Urinary bladder (tissue), 4 donors: ENCODE measurements at places on chromosomes 4 and X.

- DNase-seq, result no peak
These were observed 48.0 kb upstream of the TRIM2 start for GRCh38 chr4:153156263-153156662.

- no peak for DNase-seq
These were observed 85.1 kb upstream of the LCORL start for GRCh38 chr4:18106620-18107019.

GRCh38 chrX:102765217-102765616 is 44.7 kb downstream of the GPRASP3 start:
- no peak for DNase-seq

GRCh38 chr4:27000820-27001219 is 140.2 kb downstream of the STIM2 start:
- DNase-seq, result no peak

DNA sequence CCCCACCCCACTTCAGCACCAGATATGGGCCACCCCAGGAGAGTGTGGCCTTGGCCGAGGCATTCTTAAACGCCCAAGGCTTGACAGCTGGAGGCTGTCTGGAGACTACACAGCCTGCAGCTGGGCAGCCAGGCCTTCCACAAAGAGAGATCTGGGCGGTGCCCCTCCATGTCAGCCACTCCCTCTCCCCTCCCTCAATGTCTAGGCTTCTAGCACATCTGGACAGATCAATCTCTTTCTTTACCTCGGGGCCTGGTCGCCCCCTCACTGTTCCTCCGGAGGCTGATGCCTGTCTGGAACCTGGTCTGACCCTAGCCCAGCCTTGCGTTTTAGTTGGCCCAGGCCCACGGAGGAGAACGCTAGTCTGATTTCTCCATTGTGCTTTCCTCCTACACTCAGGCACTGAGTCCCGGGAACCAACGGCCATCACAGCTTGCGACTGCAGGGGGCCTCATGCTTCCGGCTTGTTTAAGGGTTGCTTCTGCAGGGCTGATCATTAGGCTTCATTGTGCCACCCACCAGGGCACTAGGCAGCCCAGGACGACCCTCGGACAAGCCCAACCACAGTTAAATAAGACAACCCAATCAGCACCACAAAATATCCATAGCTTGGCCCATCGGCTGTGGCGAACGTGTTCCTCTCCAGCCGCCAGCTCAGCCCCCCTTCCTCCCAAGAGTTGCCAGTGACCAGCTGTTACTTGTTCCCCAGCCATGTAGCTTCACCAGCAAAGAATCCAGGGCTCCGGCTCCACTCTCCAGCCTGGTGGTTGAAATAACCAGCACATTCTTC is 200.6 kb downstream of the BCOR start:
- DNase-seq, result no peak

GRCh38 chrX:153463031-153463430 is 7.3 kb downstream of the HAUS7 start:
- no peak for DNase-seq

DNA sequence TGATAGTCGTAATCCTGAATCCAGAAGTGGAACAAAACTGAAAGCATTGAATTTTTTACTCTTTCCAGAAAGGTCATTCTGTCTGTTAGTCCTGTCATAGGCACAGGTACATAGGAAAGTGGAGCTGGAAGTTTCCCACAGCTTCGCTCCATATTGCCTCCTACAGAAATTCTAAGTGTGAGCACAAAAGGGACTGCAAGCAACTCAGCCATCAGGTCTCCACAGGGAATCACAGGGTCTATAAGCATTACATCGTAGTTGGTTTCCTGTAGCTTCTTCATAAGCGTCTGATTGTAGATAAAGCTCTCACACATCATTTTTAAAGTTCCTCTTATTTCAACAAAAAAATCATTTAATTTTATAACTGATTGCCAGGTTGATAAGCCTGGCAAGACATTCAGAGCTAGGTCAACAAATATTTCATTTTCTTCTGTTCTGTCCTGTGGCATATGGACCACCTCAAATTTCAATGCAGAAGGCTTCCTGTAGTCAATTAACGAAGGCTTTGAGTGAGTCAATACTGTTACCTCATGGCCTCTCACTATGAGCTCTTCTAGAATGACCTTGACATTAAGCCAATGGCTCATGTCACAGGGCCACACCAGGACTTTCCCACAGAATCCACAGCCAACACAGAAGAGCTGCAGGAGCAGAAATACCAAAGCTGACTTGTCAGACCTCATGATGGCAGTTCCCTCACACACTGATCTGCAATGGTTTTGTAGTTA is at the start of gene UGT2A3:
Gene UGT2A3 (minus strand): TSS at position 727 of the 728 bp plus-strand sequence. CDS start 44 bp downstream, at position 683.
- no peak for DNase-seq

GRCh38 chr4:1179089-1179441 is 6.7 kb upstream of the SPON2 start:
- DNase-seq, result no peak

DNA sequence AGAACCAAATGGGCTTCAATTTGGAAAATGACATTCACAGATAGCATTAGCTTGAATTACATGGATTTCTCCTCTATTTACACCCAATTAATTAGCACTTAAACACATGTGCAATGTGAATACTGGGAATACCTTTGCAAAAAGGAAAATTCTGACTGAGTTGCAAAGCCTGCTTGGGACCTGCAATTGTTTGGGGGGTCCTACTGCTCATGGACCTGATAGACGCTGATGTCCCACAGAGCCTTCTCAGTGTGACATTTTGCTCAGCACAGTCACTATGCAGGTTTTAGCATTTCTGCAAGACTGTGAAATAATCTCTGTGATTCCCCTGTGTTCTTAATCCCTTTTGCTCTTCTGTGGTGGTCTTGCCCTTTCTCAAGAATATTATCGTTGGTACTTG is 101.2 kb upstream of the PGRMC2 start:
- DNase-seq, result no peak

GRCh38 chr4:10944321-10944720 is 259.8 kb upstream of the CLNK start:
- DNase-seq, result no peak

DNA sequence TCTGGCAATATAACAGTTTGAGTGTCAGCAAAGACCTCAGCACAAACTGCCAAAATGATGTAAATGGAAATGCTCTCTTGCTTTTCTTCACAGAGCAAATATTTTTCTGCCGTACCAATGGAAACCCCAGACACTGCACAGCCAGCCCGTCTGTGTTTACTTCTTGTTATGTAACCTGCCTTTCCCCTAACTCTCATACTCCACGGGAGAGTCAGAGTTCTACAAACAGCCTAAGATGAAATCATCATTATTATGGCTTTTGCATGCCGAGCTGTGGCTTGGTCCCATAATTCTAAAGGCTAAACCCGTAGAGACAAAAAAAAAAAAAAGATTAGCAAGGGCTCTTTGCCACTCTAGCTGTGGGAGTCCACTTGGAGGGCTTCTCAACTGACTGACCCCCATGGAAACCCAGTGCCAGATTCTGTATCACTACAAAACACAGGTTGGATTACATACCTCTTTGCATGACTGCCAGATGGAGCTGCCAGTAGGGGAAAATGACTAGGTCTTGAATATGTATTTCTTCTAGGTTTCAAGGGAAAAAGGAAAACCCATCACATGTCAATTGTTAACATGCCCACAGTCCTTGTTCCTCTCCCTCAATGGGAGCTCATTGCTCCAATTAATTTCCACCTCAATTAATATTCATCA is 197.2 kb upstream of the CNKSR2 start:
- no peak for DNase-seq
